ENCODE measurements at places on chromosomes 4 and X.

DNA sequence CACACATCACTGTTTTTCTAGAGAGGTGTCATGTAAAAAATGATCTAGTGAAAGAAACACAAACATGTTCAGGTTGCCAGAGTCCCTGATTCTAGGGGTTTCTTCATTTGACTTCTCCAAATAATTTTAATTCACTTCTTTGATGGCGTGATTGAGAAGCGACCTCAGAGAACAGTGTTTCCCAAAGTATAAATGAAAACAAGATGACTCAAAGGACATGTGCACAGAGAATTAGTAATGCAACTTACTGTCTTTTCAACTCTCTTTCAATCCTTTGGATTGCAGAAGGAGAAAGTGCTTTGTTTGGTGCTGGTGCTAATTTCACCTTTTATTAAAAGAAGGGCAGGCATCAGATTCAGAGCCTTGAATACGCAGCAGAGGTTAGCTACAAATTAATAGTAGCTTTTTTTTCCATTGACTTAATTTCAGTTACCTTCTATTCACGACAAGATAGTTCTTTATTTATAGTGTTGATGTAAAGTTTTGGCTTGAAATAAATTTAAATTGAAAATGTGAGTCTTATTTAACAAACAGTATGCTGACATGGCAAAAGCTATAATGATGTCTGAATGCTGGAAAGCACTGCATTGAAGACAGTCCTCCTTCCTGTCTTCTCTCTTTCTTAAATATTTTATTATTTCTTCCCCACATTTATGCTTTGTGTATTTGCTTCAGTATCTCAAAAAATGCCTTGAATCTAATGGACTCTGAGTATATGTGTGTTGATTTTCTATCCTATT is 85.1 kb downstream of the SLC10A7 start:
- no peak for DNase-seq

DNA sequence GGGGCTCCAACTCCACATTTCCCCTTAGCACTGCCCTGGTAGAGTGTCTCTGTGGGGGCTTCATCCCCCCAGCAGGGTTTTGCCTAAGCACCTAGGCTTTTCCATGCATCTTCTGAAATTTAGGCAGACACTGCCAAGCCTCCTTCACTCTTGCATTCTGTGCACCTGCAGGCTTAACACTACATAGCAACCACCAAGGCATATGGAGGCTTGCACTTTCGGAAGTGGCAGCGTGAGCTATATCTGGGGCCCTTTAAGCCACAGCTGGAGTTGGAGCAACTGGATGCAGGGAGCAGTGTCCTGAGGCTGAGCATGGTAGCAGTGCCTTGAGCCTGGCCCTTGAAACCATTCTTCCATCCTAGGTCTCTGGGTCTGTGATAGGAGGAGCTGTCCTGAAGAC is 214.8 kb upstream of the RPL34 start:
- DNase-seq = no peak

- no peak for DNase-seq
Measured at GRCh38 chr4:100722866-100723459, 205.1 kb upstream of the EMCN start.

GRCh38 chrX:24371391-24371972 is 11.0 kb downstream of the SUPT20HL1 start:
- DNase-seq = no peak

DNA sequence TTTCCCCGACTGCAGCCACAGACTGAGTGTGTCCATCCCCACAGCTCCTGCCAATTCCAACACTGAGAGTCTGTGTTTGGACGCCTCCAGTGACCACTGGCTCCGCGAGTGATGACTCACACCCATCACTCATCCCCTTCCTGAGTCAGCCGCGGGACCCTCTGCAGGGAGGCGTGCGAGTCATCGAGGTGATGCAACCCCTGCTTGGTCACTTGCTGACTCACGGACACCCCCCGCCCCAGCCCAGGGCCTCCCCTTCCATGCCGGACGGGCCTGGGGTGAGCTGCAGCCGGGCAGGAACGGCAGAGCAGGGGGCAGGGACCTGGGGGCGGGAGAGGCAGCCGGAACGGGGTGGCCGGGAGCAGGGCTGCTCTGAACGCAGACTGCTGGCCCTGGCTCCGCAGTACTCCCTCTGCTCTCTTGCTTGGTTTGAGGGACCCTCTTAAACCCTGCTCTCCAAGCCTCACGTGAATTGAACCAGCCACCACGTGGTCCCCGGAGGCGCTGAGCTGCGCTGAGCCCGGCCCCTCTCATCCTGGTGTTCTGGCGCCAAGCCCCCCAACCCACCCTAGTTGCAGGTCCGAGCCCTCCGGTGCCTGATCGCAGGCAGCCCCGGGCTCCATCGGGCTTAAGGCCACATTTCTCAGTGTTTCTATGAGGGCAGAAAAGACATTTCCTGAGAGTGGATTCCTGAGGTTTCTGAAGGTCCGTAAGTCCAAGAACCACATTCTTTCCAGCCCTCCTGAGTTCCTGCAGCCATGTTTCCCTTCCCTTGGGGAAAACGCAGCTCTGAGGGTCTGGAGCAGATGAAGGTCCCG is 32.4 kb downstream of the FGFRL1 start:
- peak; percentile 98 for DNase-seq

DNA sequence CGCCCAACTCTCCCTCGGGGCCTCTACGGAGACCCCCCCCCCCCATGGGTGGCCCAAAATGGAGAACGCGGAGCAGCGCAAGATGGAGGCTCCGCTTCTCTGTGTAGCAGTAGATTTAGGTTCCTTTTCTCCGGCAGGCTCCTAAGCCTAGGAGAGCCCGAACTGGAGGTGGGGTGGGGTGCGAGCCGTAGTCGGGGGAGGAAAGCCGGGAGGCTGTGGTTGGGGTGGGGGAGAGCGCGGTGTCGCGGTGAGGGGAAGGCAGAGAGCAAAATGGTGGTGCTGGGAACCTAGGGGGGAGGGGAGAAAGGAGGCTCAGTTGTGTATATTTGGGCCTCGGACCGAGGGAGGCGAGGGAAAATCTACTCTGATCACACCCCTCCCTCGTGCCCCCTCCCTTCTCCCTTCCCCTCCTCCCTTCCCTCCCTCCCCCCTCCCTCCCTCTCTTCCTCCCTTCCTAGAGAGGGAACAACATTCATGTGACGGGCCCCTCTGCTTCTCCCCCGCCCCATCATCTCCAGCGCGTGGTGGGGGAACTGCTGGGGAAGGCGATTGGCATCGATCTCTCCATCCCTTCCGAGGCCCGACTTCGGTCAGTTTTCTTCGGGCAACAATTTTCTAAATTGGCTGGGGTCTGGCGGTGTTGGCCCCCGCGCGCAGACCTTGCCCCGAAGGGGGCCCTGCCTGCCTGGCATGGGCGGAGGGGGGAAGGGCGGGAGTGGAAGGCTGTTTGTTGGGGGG is at the start of gene STAG2:
TSS of gene STAG2 (plus strand) at position 439 of the 738 bp plus-strand sequence. CDS start 60,922 bp downstream, outside the sequence.
- peak; percentile 75 for DNase-seq

DNA sequence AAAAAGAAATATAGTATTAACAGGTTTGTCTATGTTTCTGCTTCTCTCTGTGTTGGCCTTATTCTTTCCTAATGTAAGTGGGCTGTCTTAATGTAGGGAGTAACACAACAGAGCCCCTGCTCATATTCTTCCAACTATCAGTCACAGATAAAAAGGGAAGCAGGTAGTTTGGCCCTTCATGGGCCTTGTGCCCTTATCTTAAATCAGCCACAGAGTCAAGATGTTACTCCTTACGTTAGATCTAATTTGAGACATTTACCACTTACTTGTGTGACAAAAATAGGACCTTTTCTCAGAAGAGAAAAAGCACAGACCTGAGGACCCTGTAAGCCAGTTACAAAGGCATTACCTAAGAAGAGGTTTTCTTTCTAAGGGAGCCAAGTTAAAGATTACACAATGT is 589.0 kb downstream of the GRXCR1 start:
- no peak for DNase-seq

GRCh38 chr4:169222761-169223160 is 48.0 kb downstream of the SH3RF1 start:
- no peak for DNase-seq
